ENCODE measurements at places on chromosomes 3 and 15.

DNA sequence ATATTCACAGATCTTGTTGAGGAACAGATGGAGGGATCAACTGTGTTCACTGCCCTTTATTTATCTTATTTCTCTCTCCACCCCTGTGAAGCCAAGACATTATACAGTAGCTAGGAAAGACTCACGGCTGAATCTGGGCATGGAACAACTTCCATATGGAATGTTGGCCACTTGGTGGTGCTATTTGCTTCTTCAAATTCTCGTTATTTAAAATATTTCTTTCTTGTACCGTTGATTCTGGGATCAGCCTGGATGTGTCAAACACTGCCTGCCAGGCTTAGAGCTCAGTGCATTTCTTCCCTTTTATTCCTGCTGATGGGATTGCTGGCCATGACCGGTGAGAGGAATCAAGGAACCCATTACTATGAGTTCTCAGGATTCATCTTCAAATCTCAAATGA, 17.5 kb upstream of the GASK1A start:
- DNase-seq, result peak; percentile 60

DNA sequence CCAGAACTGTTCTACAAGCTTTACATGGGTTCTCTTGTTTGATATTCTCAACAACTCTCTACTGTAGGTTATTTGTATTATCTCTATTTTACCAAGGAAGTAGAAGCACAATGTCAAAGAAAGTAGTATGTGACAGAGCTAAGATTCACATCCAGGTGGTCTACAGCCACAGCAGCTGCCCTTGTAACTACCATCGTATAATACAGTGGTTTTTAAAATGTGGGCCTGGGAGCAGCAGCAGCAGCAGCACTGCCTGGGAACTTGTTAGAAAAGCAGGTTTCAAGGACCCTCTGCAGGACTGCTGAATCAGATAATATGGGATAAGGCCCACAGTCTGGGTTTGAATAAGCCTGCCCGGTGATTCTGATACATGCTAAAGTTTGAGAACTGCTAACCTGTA, 357.1 kb upstream of the SATB1 start:
- no peak for DNase-seq

GRCh38 chr3:26719134-26719533, 96.6 kb downstream of the LRRC3B start:
- no peak for DNase-seq

- DNase-seq, result no peak
Measured at GRCh38 chr15:86568378-86568777, 488.7 kb downstream of the AGBL1 start.

DNA sequence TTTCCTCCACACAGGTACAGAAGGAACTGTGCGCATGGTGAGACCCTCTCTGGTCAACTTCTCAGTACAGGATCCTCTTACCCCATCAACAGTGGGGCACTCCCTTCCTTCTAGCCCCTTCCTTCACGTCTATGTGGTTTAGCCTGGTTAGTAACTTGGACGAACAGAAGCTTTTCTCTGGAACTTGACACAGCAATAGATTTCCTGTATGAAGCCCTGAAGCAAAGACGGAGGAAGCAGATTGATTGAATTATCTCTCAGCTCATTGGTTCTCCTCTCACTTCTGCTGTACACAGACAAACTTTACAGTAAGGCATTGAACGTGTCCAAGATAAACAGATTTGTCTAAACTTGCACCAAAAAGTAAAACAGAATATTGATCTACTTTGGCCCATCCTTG, at the start of gene CD200R1:
CD200R1 (minus strand) TSS at position 210 of the 400 bp plus-strand sequence. CDS start 246 bp downstream, outside the sequence.
- DNase-seq, result no peak

DNA sequence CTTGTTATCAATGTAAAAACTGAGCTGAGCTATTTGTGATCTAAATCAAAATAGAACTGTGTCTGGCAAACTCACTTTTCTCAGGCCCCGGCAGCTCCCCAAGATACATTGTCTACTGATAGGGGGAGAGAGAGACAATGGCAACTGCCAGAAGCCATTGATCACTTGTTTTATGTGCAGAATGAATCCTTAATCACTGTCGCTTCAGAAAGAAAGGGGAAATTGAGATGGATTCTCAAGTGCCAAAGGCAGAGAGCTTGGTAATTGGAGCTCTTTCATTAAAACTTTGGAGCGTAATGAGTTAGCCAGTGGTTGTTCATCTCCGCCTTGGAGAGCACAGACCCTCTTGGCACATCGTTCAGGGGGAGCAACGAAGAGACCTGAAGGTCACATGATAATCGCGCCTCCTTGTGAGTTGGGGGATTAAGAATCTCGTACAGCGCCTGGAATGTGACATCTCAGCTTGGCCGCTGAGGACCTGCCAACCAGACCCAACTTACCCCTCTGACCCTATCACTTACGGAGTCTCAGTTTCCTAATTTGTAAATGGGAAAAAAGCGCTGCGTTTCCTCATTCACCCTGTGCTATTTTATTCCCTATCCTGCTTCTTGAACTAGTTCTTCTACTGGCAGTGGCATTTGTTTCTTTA, 252.8 kb downstream of the VPS13C start:
- no peak for DNase-seq

DNA sequence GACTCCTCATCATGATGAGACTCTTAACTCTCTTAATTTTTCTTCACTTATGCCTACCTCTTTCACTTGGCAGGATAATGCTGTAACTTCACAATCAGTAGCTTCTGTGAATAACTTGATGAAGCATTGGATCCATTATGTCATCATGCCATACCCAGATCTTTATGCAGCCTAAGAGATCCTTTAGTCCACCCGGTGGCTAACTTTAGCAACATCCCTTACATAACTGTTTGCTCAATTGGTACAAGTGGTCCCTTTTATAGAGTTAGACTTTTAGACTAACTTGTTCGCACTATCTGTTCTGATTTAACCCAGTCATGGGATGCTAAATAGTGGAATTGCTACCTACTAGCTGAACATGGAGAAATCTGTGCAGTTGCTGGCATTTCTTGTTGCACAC, 184.5 kb downstream of the USP13 start:
- peak; percentile 16 for DNase-seq

Data from kidney tubule cell (primary cell).